ENCODE measurements at places on chromosomes 4 and X. TPM values are rescaled to one million over a fixed set of nuclear protein-coding genes. Genes with fewer than 3 reads are reported as not detected.

Gene PRR32
- polyA plus RNA-seq, result not detected

Gene JCHAIN
- not detected for polyA plus RNA-seq

Gene APLN
- 8.0 TPM for polyA plus RNA-seq

Gene REELD1
- polyA plus RNA-seq, result not detected

Gene CSAG2
- polyA plus RNA-seq, result not detected

Gene EPGN
- 10.7 TPM for polyA plus RNA-seq

Gene ZNF185
- 15.3 TPM for polyA plus RNA-seq
